ENCODE measurements at places on chromosomes 16 and 17.

DNA sequence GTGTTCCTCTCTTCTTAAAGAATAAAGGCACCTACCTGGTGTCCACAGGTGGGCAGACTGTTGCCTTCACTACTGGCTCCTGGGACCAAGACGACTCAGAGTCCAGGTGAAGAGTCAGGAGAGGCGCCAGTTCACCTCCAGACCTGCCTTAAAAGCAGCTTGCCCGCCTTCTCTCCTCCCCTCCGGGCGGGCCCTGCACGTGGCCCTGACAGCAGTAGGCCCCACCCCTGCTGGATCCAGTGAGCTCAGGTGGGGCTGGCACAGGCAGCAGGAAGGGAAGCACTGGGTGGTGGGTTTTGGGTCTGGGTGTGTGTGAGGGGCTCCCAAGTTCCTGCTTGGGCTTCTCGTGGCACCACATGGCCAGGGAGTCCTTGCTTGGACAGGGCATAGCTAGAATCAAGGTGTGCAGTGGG, at the start of gene TNS4:
TSS of gene TNS4 (minus strand) at position 125 of the 413 bp plus-strand sequence. CDS start 5,198 bp downstream, outside the sequence.
- no peak for DNase-seq

DNA sequence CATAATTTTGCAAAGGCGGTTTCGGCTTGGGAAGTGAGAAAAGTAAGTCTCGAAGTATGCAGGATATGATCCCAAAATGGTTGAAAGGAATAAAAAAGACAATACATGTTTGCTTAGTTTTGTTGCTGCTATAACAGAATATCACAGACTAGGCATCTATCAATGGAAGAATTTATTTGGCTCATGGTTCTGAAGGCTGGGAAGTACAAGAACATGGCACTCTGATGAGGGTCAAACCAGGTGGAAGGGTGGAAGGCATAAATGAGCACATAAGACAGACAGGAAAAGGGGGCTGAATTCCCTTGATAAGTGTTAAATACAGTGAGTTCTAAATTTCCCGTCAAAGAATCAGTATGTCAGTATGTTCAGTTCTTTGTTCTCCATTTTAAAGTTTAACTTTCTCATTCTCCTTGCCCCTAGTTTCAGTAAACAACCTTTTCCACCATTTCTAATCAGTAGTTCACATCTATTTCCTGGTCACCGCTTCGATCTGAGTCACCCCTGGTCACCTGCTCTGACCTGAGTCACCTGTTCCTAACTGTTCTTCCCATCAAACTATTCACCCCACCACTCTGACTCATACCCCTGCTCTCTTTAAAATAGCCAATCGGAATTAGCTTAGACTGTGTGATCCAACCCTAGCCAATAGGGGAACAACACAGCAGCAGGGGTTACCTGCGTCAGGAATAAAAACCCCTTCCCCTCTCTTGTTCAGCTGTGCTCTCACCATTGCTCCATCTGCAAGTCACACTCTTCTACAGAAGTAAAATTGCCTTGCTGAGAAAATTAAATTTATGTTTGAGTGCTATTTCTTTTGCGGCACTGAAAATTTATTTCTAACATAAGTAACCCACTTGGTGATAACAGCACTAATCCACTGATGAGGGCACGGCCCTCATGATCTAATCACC, 240.8 kb downstream of the STX8 start:
- no peak for DNase-seq

GRCh38 chr17:63675607-63676546, 24.0 kb downstream of the LIMD2 start:
- DNase-seq: peak; percentile 19

- DNase-seq: peak; percentile 55
Measured at GRCh38 chr17:17661834-17662385, 19.3 kb upstream of the RAI1 start.

DNA sequence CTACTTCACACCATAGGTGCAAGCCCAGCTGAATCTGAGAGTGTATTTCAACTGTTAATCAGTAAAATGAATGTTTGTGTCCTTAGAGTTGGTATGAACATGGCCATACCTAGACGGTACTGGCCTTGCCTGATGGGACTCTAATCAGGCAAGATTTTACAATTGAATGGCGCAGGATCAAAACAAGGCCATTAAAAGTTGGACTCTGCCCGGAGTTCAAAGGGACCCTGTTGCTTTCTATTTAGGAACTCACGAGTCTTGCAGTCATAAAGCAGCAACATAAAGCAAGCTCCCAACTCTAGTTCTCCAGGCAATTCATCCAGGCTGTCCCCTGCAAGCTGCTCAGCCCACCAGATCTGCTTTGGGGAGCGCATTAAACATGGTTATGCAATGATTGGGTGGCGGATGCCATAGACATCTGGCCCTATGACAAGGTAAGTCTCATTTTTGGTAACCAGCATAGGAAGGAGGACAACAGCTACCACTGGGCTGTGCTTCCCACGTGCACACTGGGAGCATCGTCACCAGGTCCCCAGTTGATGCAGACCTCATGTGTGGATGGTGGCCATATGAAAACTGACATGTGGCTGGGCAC, 8.8 kb downstream of the TMEM186 start:
- DNase-seq: no peak

DNA sequence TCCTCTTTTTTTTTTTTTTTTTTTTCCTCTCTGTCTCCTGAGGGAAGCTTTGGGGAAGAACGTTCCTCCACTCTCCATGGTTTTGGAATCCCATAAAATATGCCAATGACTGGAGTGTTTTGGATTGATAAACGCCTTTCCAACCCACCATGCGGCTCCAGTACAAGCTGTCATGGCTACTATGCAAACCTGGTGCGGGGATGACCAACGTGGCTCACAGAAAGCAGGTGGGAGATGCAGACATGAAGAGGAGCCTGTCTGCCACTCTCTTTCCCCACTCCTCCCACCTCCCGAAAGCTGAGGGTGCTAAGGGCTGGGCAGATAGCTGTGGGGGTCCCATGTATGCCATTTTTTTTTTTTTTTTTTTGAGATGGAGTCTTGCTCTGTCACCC, 69.9 kb upstream of the SEC14L1 start:
- DNase-seq: no peak

DNA sequence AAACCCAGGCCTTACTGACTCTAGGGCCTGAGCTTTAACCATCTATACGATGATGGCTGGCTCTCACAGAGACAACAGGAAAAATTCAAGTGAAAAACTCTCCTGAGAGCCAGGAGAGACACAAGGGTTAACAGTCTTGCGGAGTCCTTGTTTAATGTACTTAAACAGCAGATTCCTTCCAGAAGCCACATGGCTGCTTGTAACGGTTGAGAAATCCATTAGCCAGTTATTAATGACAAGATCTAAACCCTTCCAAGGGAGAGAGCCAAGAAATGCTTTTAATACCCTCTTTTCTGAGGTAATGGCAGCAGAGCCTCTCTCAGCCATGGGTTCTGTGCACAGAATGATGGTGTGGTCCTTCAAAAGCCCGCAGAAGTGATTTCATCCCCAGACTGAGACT, 5.2 kb upstream of the ALDOA start:
- DNase-seq: no peak

DNA sequence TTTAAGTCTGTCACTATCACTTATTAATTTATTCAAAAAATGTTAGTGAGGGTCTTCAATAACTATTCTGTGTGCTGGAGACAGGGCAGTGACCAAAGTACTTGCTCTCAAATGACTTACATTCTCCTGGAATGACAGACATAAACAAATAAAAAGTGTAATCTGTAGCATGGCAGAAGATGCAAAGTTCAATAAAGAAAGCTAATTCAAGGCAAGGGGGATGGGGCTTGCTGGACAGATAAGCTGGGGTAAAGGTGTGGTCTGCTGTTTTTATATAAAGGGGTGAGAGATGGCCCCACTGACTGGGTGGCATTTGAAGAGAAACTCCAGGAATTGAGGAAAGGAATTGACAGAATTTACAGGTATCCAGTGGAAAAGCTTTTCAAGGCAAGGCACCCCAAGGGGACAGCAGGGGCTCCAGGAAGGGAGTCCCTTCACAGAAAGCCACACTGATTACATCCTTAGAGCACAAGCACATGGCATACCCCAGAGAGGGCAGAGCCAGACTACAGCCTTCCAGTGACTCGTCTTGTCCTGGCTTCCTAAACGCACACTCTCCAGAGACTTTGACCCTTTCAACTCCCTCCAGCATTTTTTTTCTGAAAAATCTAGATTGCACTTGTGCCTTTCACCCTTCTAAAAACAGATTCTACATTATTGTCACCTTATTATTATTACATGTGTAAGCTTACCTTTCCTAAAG, 123.7 kb upstream of the HS3ST3A1 start:
- DNase-seq: no peak

DNA sequence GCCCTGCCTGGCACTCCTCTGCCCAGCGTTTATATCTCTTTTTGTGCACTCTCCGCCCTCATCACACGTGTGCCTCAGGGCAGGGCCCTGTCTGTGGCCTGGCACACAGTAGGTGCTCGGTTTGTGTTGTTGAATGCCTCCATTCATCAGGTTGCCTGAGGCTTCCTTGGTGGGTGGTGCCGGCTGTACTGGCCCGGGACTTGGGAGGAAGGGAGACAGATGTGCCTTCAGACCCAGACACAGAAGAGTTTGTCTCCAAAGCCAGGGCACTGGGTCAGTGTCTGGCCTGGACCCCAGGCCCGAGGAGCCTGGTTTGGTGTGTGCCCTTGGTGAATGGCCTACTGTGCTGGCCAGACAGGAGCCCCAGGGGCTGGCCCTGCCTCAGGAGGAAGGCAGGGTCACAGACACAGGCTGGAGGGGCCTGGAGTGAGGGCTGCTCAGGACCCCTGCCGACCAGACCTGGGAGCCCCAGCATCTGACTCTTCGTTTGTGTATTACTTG, 71.6 kb downstream of the RAI1 start:
- no peak for DNase-seq

DNA sequence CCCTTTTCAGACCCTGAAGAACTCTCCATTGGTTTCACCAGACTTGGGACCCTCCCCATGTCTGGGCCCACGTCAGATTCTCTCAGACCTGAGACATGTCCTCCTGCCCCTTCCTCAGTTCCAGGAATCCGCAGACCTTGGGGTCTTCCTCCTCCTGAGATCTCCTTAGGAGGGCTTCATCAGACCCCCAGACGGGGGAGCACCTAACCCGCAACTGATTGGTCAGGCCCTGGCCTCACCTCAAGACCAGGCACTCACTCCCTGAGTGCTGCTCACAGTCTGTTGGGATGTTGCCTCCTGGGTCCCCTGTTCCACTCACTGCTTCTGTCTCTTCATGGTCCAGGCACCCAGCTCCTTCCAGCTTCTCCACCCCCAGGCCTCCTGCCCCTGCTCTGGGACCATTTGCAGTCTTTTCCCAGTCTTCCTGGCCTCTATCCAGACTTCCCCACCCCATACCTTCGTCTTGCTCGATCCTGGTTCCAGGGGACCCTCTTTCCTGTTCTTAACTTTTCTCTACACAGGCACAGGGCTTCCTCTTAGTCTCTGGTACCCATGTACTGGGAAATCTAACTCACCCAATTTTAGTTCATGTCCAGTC, 1.2 kb downstream of the GID4 start:
- DNase-seq: no peak

- peak; percentile 86 for DNase-seq
Measured at GRCh38 chr17:65987988-65988387, 203.9 kb downstream of the CEP112 start.

DNA sequence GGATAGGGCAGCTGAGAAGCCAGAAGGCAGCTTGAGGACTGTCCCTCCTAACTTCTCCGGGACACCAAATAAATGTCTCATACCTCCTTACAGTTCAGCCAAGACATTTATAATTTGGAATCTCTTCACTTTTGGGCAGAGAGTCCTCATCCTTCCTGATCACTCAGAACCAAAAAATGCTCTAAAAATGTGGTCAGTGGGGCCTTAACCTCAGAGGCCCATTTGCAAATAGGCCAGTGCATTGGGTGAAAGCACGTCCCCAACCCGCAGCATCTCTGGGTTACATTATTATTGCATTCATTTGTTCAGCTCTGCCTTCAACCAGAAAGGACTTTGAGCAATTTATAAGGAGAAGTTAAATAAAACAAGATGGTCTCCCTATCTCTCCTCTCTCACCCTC, 112.4 kb upstream of the IRX3 start:
- DNase-seq: no peak

DNA sequence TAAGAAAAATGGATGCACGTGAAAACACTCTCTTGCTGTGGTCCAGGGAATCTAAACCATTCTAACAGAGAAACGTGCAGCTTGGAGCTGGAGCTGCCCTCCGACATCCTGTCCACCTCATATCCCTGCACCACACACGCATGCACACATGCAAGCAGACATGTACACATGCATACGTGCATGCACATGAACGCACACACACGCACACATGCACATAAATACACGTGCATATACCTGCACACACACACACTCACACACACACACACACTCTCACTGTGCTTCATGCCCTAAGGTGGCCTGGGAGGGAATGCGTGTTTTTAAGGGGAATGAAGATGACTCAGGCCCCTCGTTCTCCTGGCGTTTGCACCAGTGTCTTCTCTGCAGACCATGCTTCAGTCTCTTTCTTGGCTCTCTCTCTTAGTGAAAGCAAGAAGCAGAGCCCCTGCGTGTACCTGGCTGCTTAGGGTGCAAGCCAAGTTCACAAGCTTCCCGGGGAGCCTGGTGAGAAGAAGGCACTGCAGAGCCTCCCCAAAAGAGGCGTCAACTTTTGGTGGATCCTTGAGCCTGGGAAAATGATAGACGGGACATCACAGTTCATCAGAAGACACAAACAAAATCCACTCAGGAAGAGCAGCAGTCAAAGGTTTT, 72.8 kb downstream of the GOSR1 start:
- no peak for DNase-seq

- DNase-seq: no peak
Measured at GRCh38 chr17:62193249-62193648, 128.2 kb upstream of the MED13 start.

GRCh38 chr17:76193591-76193990, 46.7 kb downstream of the RNF157 start:
- peak; percentile 23 for DNase-seq

DNA sequence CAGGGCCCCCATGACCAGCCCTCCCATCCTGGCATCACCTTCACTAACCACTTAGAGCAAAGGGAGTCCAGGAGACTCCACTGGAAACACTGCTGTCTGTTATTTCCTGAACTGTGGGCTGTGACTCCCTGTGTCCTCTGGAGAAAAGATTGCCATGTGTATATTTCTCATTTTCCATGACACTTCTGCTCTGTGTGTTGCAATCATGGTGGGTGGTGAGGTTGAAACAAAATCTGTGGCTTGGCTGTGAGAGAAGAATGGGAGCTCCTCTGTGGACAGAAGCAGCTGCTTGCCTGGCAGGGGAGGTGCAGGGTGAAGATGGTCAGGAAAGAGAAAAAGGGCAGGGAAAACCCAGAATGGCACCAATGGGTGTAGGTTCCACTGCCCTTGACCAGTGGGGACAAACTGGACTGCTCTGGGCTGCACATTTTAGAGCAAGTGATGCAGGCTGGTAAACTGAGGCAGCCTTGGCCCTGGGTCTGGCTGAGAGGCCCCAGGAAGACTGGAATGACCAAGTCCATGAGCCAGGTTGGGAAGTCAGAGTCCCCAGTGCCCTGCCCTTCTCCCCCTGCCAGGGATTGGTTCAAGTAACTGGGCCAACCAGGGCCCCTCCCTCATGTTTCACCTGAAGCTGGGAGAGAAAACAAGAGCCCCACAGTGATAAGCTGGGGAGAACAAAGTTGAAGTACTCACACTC, 314.3 kb downstream of the C16orf95 start:
- no peak for DNase-seq

DNA sequence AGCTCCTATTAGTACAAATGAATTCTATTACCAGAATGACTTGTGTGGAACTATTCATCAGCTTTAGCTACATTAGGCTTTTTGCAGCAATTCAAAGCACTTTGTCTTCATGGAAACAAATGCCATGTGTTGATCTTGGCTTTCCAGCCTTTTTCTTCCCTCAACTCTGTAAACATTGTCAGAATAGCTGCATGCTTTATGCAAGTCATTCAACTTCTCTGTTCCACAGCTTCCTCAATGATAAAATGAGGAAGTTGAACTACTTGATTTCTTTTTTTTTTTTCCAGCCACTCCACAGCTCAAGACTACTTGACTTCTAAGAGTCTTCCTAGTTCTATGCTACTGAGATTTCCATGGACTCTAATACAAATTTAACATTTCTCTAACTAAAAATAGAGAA, 41.1 kb downstream of the KIAA0753 start:
- DNase-seq: no peak
